ENCODE measurements at places on chromosomes 4 and X.

DNA sequence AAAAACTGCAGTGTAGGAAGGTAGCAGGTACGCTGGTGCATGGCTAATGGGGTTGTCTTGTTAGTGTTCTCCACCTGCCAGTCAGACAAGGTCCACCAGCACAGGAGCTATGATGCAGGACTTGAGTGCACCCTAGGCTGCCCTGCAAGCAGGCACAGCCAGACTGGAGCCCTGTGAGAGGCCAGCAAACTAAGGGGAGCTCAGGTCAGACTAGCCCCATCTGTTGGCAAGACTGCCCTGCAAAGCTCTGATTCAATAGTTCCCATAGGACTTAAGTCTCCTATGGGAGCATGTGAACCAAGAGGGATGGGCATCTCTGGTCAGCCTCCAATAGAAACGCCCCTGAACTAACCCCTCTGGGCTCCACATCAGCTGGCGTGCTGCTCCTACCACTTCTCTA is 1307.3 kb downstream of the C4orf33 start:
- no peaks in the 10 kb centered on the region for H3K27me3 ChIP-seq
- no peak overlapping the region for H3K4me3 ChIP-seq
- DNase-seq: no peak
- no peak overlapping the region for H3K27ac ChIP-seq

GRCh38 chrX:40440866-40441265 is 139.9 kb upstream of the ATP6AP2 start:
- no peak for DNase-seq
- H3K27ac ChIP-seq: no peak overlapping the region
- H3K4me3 ChIP-seq: no peak overlapping the region

- H3K36me3 ChIP-seq: no peaks in the 10 kb centered on the region
- no peaks in the 10 kb centered on the region for H3K4me1 ChIP-seq
- no peak overlapping the region for H3K4me3 ChIP-seq
- H3K27ac ChIP-seq: no peak overlapping the region
These were observed 73.9 kb downstream of the FAT4 start for GRCh38 chr4:125388613-125389012.

- no peak for DNase-seq
- H3K27me3 ChIP-seq: no peaks in the 10 kb centered on the region
- H3K4me1 ChIP-seq: no peaks in the 10 kb centered on the region
- no peak overlapping the region for H3K4me3 ChIP-seq
- no peak overlapping the region for H3K27ac ChIP-seq
These were observed 390.1 kb downstream of the ANKRD50 start for GRCh38 chr4:124322234-124323065.

Data from aorta (tissue), 5 donors.